Immature natural killer cell (primary cell): ENCODE measurements at places on chromosomes 3 and 15. TPM values are rescaled to one million over a fixed set of nuclear protein-coding genes. Genes with fewer than 3 reads are reported as not detected.

GRCh38 chr15:85673326-85673725 is 121.4 kb downstream of the KLHL25 start:
- peak overlapping the region; percentile 33 for H3K27ac ChIP-seq
- peaks cover 1% of the 10 kb centered on the region for H3K27me3 ChIP-seq
- no peak overlapping the region for H3K4me3 ChIP-seq
- H3K36me3 ChIP-seq = peaks cover 47% of the 10 kb centered on the region

GRCh38 chr3:140552898-140553297 is 125.0 kb upstream of the TRIM42 start:
- H3K4me1 ChIP-seq = no peaks in the 10 kb centered on the region
- H3K27ac ChIP-seq = no peak overlapping the region
- H3K27me3 ChIP-seq = peaks cover 3% of the 10 kb centered on the region

GRCh38 chr3:110419601-110420000 is 652.0 kb upstream of the NECTIN3 start:
- H3K36me3 ChIP-seq = no peaks in the 10 kb centered on the region
- peaks cover 2% of the 10 kb centered on the region for H3K27me3 ChIP-seq
- no peaks in the 10 kb centered on the region for H3K4me1 ChIP-seq
- no peak overlapping the region for H3K27ac ChIP-seq

DNA sequence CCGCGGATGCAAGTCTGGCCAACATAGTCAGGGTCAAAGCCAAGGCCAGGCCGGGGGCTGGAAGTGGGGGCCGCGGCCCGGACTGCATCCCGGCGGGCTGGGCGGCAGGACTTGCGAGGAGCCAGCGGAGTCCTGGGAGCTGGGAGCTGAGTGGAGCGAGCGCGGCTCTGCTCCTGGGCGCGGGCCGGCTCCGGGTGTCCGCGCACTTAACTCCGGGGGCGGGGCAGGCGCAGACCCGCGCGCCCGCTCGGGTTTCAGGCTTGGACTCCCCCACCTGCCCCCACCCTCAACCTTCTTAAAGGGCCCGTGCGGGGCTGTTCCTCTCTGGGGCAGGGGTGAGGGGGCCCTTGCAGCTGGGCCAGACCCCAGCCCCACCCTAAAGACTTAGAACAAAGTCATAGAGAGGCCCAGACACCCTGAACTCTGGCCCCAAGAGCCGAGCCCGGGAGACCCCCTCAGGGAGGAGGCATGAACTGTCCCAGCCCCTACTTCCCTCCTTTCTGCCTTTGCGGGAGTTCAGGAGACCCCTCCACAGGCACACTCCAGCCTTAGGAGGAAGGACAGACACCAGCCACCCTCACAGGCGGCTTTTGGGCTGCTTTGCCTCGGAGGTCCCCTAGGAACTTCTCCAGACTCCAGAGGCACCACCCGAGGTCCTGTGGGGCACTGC is at the start of gene CSPG4:
Gene CSPG4 (minus strand): TSS at position 181 of the 670 bp plus-strand sequence. CDS start 93 bp downstream, at position 88.
- DNase-seq = no peak
- no peak within 1 kb of the TSS for H3K27ac ChIP-seq
- no peak within 1 kb of the TSS for H3K4me3 ChIP-seq
- no peaks in the 10 kb centered on the region for H3K36me3 ChIP-seq

DNA sequence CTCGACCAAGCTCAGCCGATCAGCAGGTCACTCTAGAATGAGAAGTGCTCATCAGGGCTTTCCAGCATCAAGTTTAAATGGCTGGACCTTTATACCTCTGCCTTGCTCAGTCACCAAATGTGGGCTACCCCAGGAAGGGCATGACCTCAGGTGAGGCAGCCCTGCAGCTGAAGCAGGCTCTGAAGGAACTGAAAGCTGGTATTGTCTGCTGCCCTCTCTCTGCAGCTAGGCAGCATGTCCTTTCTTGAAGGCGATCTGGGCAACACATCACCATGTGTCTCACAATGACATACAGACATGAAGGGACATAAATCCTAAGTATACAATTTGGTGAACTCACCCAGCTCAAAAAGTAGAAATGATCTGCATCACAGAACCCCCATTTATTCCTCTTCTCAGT is 38.7 kb upstream of the ARID3B start:
- peaks cover 14% of the 10 kb centered on the region for H3K36me3 ChIP-seq
- H3K4me3 ChIP-seq = no peak overlapping the region
- H3K27me3 ChIP-seq = no peaks in the 10 kb centered on the region
- H3K4me1 ChIP-seq = no peaks in the 10 kb centered on the region
- no peak for DNase-seq

- H3K36me3 ChIP-seq = no peaks in the 10 kb centered on the region
- peaks cover 20% of the 10 kb centered on the region for H3K4me1 ChIP-seq
- peak; percentile 36 for DNase-seq
- peak overlapping the region; percentile 9 for H3K4me3 ChIP-seq
- H3K27me3 ChIP-seq = peaks cover 3% of the 10 kb centered on the region
- no peak overlapping the region for H3K27ac ChIP-seq
Measured at GRCh38 chr3:23324745-23325144, 121.6 kb downstream of the UBE2E2 start.

DNA sequence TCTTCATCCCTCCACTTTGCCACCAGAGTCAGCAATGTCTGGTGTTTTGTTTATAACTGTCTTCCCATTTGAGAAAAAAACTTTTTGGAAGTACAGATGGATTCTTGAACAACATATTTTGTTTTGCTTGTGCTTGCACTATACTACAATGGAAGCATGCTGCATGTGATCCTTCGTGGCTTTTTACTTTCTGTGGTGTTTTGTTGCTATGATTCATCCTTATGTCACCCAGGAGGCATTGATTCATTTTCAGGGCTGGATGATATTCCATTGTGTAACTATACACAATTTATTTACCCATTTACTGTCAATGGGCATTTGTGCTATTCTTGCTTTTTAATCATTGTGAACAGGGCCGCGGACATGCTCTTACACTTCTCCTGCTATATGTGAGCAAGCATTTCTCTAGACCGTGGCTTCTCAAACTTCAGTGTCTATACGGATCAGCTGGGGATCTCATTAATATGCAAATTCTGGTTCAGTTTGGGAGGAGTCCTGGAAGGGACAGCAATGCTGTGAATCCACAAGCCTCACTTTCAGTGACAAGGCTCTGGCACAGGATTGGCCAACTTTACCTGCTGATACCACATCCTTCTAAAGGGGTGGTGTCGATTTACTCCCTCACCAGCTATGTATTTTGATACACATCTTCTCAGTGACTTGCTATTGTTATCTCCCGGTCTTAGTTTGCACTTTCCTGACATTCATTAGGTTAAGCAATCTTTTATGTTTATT is 65.9 kb downstream of the POLR2M start:
- no peak overlapping the region for H3K4me3 ChIP-seq
- H3K27ac ChIP-seq = no peak overlapping the region
- H3K27me3 ChIP-seq = peaks cover 2% of the 10 kb centered on the region
- no peaks in the 10 kb centered on the region for H3K36me3 ChIP-seq
- DNase-seq = no peak
- H3K4me1 ChIP-seq = peaks cover 15% of the 10 kb centered on the region

- no peak overlapping the region for H3K27ac ChIP-seq
- peaks cover 9% of the 10 kb centered on the region for H3K27me3 ChIP-seq
- H3K4me3 ChIP-seq = no peak overlapping the region
- H3K4me1 ChIP-seq = no peaks in the 10 kb centered on the region
- no peaks in the 10 kb centered on the region for H3K36me3 ChIP-seq
Measured at GRCh38 chr15:38176155-38176554, 76.5 kb upstream of the SPRED1 start.

- no peaks in the 10 kb centered on the region for H3K4me1 ChIP-seq
- no peak for DNase-seq
- H3K4me3 ChIP-seq = no peak overlapping the region
- no peak overlapping the region for H3K27ac ChIP-seq
- H3K27me3 ChIP-seq = peaks cover 2% of the 10 kb centered on the region
- H3K36me3 ChIP-seq = no peaks in the 10 kb centered on the region
Measured at GRCh38 chr3:122315619-122316018, 9.4 kb upstream of the CSTA start.

- H3K36me3 ChIP-seq = no peaks in the 10 kb centered on the region
- peaks cover under 1% of the 10 kb centered on the region for H3K27me3 ChIP-seq
- H3K27ac ChIP-seq = no peak overlapping the region
- no peak for DNase-seq
- no peaks in the 10 kb centered on the region for H3K4me1 ChIP-seq
- H3K4me3 ChIP-seq = no peak overlapping the region
Measured at GRCh38 chr3:40116478-40117177, 192.9 kb upstream of the EIF1B start.

DNA sequence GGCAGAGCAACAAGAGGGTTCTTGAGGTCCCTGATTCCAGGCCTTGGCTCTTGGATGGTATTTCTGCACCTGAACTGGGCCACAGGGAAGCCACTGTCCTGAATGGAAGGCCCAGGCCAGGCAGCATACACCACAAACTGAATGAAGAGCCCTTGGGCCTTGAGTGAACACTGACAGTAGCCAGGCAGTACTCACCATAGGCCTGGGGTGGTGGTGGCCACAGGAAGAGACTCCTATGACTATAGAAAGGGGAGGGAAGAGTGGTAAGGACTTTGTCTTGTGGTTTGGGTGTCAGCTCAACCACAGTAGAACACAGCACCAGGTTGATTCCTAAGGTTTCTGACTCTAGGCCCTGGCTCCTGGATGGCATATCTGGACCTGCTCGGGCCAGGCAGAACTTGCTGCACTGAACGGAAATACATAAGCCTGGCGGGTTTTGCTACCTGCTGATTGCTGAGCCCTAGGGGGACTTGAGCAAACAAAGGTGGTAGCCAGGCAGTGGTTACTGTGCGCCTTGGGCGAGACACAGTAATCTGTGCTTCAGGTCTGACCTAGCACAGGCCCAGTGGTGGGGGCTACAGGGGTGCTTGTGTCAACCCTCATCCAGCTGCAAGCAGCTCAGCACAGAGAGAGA is 241.4 kb downstream of the ISL2 start:
- no peak for DNase-seq
- H3K27me3 ChIP-seq = no peaks in the 10 kb centered on the region
- peaks cover 7% of the 10 kb centered on the region for H3K36me3 ChIP-seq
- no peak overlapping the region for H3K4me3 ChIP-seq
- peaks cover 20% of the 10 kb centered on the region for H3K4me1 ChIP-seq

DNA sequence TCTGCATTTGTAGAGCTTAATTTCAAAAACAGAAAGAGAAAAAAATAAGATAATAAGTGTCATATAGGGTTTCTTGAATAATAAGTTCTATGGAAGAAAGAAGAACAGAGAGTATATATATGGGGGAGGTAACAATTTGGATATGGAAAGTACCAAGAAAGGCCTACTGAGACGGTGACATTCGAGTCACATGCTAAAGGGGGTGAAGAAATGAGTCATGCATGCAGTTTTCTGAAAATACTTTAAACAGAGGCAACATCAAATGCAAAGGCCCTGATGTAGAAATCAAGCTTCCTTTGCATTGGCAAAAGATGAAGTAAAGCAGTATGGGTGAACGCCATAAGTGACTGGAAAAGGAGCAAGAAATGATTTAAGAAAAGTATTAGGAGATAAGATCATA is 371.6 kb upstream of the ZNF385D start:
- peaks cover 4% of the 10 kb centered on the region for H3K27me3 ChIP-seq
- no peaks in the 10 kb centered on the region for H3K4me1 ChIP-seq
- DNase-seq = no peak
- H3K4me3 ChIP-seq = no peak overlapping the region

- no peak overlapping the region for H3K27ac ChIP-seq
- no peak for DNase-seq
- no peaks in the 10 kb centered on the region for H3K36me3 ChIP-seq
- H3K4me1 ChIP-seq = no peaks in the 10 kb centered on the region
- peaks cover 2% of the 10 kb centered on the region for H3K27me3 ChIP-seq
Measured at GRCh38 chr3:189853906-189854305, 222.7 kb downstream of the TP63 start.

- H3K36me3 ChIP-seq = peaks cover 3% of the 10 kb centered on the region
- no peak overlapping the region for H3K4me3 ChIP-seq
- no peaks in the 10 kb centered on the region for H3K27me3 ChIP-seq
- no peak for DNase-seq
- no peak overlapping the region for H3K27ac ChIP-seq
Measured at GRCh38 chr3:172551874-172552273, 28.6 kb upstream of the TNFSF10 start.

- DNase-seq = no peak
- H3K27me3 ChIP-seq = peaks cover 2% of the 10 kb centered on the region
Measured at GRCh38 chr15:36186376-36186775, 393.1 kb upstream of the CDIN1 start.

DNA sequence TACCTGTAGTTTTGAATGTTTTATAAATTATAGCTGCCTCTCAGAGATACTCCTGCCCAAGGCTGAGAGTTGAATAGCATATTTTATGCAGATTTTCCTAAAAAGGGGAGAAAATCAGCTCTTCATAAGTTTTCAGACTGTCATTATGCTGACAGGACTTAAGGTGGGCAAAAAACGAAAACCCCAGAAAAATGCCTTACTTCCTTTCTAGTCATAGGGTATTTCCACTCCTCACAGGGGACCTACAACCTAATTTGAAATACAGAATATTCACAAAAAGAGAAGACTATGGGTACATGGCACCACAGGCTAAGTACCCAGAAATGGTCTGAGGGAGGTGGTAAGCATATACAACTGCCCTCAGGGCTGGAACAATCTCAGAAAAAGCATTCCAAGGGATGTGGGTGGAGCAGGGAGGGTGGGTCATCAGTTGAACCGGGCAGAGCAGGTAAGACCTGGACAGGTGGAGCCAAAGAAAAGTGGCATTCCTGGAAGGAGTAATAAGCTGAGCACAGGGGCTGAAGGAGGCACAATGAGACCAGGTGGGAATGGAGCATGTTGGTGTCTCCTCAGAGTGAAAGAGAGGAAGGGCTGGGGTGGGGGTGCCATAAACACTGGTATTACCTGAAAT is 10.6 kb upstream of the OXSR1 start:
- peaks cover 14% of the 10 kb centered on the region for H3K4me1 ChIP-seq
- H3K4me3 ChIP-seq = no peak overlapping the region
- no peak for DNase-seq
- no peak overlapping the region for H3K27ac ChIP-seq
- H3K36me3 ChIP-seq = no peaks in the 10 kb centered on the region

GRCh38 chr15:89776274-89777072 is at the start of gene MESP2:
TSS of gene MESP2 (plus strand) at chr15:89776332. CDS start at chr15:89776358, 26 bp downstream.
- H3K27ac ChIP-seq = no peak within 1 kb of the TSS
- peak within 1 kb of the TSS; percentile 72 for H3K4me3 ChIP-seq
- no peaks in the 10 kb centered on the region for H3K36me3 ChIP-seq
- DNase-seq = peak; percentile 64
- peaks cover 5% of the 10 kb centered on the region for H3K27me3 ChIP-seq
- no peaks in the 10 kb centered on the region for H3K4me1 ChIP-seq

The ATP13A5 gene
- polyA plus RNA-seq = not detected

The ALDH1A2 gene
- polyA plus RNA-seq = not detected

The INSYN1 gene
- not detected for polyA plus RNA-seq

The PLA2G4E gene
- polyA plus RNA-seq = not detected

The IQCF5 gene
- not detected for polyA plus RNA-seq

The HOMER2 gene
- 3.5 TPM for polyA plus RNA-seq

The PRR23C gene
- not detected for polyA plus RNA-seq

The GPR87 gene
- polyA plus RNA-seq = not detected

The SPSB4 gene
- polyA plus RNA-seq = not detected
